ENCODE measurements at places on chromosomes 4 and X.

DNA sequence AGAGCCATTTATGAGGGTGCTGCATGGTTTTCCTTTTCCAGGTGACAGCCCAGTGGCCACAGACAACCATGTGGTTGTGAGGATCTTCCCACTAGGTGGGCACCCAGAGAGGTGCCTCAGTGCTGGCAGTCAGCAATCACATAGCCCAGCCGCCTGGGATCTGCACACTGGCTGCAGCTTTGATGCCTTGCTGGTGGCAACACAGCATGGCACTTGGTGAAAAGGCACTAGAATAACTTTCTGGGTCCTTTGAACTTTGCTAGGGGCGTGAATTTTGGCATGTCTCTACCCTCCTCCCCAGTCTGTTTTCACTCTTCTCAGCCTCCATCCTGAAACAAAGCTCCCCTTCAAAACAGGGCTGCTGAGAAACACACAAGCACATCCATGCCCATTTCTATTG lies 108.8 kb upstream of the RPL34 start:
- no peak for DNase-seq

- DNase-seq, result no peak
Measured at GRCh38 chr4:154642373-154643009, 30.0 kb upstream of the FGG start.

DNA sequence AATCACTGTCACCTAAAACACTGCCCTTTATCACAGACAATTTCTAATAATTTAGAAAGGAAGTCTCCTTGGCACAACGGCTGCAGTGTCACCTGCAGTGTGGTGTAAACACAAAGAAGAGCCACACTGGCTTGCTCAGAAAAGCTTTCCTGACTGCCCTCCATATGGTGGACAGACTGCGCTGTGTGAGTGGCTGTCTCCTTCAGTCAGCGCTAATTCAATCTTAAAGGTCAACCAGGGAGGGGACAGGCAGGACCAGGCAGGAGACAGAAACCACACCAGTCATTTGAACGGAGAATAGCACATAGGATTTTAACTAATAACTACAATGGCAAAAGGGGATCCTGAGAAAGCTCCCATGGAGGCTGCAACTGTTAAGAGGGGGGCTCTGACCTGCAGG lies 132.1 kb downstream of the NSUN7 start:
- DNase-seq, result no peak

GRCh38 chr4:109760682-109761081 lies 30.8 kb upstream of the PLA2G12A start:
- DNase-seq, result no peak

DNA sequence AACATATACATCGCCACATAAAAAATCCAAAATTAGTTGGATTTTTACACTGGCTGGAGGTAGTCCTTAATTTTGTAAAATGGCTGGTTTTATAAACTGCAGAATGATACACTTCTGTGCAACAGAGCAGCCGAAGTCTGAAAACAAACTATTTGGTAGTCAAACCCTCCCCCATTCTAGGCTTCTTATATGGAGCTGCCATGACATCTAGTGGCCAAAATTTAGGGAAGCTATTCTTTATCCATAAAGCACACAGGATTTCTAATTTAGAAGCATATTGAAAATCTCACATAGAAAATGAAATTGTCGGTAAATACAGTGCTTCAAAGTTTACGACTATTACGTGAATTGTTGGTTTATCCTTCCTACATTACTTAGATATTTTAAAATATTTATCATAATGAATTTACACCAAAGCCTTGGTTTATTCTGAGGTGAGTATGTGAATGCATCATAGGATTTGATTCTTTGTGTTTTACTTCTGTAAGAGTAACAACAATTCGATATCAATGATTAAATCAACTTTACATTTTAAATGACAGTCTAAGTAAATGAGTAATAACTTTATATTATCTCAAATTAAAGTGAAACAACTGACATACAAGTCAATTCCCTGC lies 113.4 kb upstream of the FAM241A start:
- DNase-seq, result no peak

DNA sequence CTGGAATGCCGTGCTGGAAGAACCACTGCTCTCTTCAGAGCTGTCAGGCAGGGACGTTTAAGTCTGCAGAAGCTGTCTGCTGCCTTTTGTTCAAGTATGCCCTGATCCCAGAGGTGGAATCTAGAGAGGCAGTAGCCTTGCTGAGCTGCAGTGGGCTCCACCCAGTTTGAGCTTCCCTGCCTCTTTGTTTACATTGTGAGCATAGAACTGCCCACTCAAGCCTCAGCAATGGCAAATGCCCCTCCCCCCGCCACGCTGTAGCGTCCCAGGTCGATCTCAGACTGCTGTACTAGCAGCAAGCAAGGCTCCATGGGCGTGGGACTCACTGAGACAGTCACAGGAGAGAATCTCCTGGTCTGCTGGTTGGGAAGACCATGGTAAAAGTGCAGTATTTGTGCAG lies 34.8 kb upstream of the MUC7 start:
- DNase-seq, result no peak

DNA sequence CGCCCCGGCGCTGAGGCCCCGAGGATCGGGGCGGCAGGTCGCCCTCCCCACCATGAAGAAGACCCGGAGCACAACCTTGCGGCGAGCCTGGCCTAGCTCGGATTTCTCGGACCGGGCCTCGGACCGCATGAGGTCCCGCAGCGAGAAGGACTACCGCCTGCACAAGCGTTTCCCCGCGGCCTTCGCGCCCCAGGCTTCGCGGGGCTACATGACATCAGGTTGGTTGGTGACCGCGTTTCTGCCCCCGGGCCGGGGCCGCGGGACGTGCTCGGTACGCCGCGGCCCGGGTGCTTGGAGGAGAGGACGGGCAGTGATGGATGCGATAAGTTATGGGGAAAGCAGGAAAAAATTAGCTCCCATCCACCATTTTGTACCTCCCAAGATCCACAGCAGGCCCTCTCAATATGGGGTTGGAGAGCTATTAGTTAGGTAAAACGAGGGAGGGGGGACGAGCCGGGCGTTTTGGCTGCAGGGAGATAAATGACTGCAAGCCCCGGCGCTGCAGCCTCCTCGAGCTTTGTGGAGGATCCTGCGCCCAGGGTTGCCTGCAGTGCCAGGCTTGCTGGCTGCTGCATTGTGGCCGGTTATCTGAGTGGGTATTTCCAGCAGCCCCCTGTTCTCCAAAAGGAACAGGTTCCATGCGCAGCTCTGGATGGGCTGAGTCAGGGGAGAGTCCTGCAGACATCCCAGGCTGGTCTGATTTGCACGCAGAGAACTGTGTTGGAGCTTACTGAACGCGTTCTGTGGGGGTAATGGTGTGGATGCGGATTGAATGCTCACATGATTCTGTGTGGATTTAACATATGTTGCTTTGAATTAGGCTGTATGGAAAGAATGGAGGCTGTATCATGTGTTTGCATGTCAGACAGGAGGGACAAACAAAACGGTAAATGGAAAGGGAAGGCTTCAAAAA lies 1.9 kb downstream of the STOX2 start:
- no peak for DNase-seq

GRCh38 chr4:181967401-181967800 lies 275.8 kb upstream of the TENM3 start:
- no peak for DNase-seq

DNA sequence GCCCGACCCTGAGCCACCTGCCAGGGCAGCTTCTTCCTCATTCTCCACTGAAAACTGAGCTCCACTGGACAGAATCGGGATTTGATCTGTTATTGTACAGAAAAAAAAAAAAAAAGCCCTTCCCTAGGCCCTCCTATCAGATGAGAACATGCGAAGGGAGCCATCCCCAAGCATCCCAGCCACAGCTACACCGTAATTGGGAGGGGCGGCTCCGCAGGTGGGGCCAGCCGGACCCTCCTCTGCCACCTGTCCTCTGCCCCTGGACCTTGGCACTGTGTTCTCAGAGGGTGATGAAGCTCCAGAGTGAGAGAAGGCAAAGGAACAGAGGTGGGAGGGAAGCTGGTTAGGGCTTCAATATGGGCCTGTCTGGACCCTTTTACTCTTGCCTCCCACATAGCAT lies 240.0 kb upstream of the PSAPL1 start:
- DNase-seq, result no peak

DNA sequence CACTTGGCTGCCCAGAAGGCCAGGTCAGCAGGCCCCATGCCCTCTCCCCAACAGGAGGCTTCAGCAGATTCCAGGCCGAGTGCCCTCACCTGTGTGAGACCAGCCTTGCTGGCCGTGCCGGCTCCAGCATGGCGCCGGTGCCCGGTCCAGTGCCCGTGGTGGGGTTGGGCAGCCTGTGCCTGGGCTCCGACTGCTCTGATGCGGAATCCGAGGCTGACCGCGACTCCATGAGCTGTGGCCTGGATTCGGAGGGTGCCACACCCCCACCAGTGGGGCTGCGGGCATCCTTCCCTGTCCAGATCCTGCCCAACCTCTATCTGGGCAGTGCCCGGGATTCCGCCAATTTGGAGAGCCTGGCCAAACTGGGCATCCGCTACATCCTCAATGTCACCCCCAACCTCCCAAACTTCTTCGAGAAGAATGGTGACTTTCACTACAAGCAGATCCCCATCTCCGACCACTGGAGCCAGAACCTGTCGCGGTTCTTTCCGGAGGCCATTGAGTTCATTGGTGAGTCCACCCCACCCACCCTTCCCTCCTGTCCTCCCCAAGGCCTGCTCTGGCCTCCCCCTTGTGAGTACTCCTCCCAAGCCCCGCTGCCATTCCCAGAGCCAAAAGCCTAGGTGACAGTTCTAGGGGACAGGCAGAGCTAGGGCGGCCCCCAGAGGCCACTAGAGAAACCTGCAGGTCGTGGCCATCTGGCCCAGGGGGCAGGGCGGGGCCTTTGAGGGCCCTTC lies 2.3 kb downstream of the DUSP9 start:
- no peak for DNase-seq

GRCh38 chr4:95220205-95221175 lies 328.3 kb downstream of the UNC5C start:
- no peak for DNase-seq

GRCh38 chrX:69614886-69615285 lies 1.0 kb upstream of the EDA start:
- no peak for DNase-seq

DNA sequence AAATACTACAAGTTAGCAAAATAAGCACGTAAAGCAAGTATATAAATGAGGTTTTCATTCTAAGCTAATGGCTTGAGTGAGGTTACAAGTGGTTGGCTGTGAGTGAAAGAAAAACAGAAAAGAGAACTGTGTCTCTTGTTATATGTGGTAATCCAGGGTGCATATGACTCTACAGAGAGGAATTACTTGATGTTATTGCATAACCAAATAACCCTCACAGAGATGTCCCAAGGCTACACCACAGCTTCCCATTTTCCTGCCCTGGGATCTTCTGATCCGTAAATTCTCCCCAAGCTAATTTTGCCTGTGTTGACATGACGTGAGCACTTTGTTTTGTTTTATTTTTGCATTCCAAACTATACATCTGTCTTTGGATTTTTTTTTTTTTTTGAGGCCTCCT lies 470.0 kb upstream of the INTU start:
- no peak for DNase-seq

GRCh38 chr4:101853028-101853427 lies 62.5 kb downstream of the BANK1 start:
- no peak for DNase-seq

DNA sequence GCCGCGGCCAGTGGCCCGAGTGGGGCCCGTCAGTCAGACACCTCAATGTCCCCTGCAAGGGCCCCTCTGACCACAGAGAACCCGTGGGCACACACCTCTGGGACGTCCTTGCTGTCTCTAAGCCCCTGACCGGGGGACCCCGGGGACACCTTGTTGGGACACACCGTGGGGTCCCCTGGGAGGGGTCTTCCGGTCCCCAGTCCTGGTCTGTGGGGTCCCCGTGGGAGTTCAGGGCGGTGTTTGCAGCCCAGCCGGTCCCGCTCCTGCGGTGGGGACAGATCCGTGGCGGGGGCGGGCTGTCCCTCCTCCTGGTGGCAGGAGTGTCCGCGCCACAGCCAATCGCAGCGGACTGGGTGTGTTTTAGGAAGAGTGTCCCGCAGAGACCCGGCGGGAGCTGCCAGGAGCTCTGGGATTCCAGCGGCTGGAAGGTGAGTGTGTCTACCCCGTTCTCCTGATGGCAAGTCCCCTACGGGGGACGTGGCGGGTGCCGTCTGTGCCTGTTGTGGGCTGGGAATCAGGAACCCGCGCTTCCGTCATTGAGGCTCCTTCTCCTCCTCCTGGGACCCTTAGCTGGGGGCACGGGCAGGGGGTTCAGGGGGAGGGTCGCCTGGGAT lies 5.1 kb upstream of the PLCXD1 start:
- peak; percentile 23 for DNase-seq

Data from activated CD4-positive, alpha-beta T cell treated with anti-CD3 and anti-CD28 coated beads for 24 hours (primary cell).